ENCODE measurements at places on chromosomes 2 and 18. TPM values are rescaled to one million over a fixed set of nuclear protein-coding genes. Genes with fewer than 3 reads are reported as not detected.

Gene GAD1
- polyA plus RNA-seq = 0.39 TPM

Gene IL18RAP
- 0.61 TPM for polyA plus RNA-seq

Gene SDC1
- polyA plus RNA-seq = 14.0 TPM

Gene SLC4A3
- 42.9 TPM for polyA plus RNA-seq

Gene CHMP1B
- polyA plus RNA-seq = 46.9 TPM

Gene ANKRD53
- polyA plus RNA-seq = 1.4 TPM

Gene C1QL2
- not detected for polyA plus RNA-seq

Gene TANK
- 37.3 TPM for polyA plus RNA-seq

Gene ERICH2
- 2.9 TPM for polyA plus RNA-seq

Gene GPATCH11
- 6.6 TPM for polyA plus RNA-seq

Gene SCG2
- not detected for polyA plus RNA-seq

Gene LBX2
- not detected for polyA plus RNA-seq

Gene REG1A
- 1.3 TPM for polyA plus RNA-seq

Gene ICA1L
- polyA plus RNA-seq = 8.5 TPM

Gene ACKR3
- 5.7 TPM for polyA plus RNA-seq

Gene TNFRSF11A
- 0.66 TPM for polyA plus RNA-seq

Gene TXNDC2
- polyA plus RNA-seq = not detected

Gene GCFC2
- 23.4 TPM for polyA plus RNA-seq

Gene CABLES1
- polyA plus RNA-seq = 4.1 TPM

Gene SERPINB10
- polyA plus RNA-seq = not detected

Gene ATG16L1
- 18.5 TPM for polyA plus RNA-seq

Gene ATP8B1
- not detected for polyA plus RNA-seq

Gene WNT10A
- not detected for polyA plus RNA-seq

Gene STON1
- 7.5 TPM for polyA plus RNA-seq

Gene DSG2
- polyA plus RNA-seq = 55.1 TPM

Gene IGFBP5
- polyA plus RNA-seq = 28.0 TPM

Gene ACMSD
- polyA plus RNA-seq = 0.46 TPM

Gene DNAJC5G
- polyA plus RNA-seq = 7.5 TPM

Gene SERPINB4
- polyA plus RNA-seq = not detected

Gene LOXHD1
- polyA plus RNA-seq = not detected

Gene MAP3K20
- 291 TPM for polyA plus RNA-seq

Gene CLIP4
- 7.9 TPM for polyA plus RNA-seq

Gene PLA2R1
- polyA plus RNA-seq = not detected

Gene IL18R1
- polyA plus RNA-seq = 0.47 TPM

Gene CRYBA2
- not detected for polyA plus RNA-seq

Gene PLB1
- polyA plus RNA-seq = 1.1 TPM

Gene MEP1B
- polyA plus RNA-seq = 0.34 TPM

Data from cardiac muscle cell (in vitro differentiated cells and primary cell).